ENCODE measurements at places on chromosomes 5 and 9.

DNA sequence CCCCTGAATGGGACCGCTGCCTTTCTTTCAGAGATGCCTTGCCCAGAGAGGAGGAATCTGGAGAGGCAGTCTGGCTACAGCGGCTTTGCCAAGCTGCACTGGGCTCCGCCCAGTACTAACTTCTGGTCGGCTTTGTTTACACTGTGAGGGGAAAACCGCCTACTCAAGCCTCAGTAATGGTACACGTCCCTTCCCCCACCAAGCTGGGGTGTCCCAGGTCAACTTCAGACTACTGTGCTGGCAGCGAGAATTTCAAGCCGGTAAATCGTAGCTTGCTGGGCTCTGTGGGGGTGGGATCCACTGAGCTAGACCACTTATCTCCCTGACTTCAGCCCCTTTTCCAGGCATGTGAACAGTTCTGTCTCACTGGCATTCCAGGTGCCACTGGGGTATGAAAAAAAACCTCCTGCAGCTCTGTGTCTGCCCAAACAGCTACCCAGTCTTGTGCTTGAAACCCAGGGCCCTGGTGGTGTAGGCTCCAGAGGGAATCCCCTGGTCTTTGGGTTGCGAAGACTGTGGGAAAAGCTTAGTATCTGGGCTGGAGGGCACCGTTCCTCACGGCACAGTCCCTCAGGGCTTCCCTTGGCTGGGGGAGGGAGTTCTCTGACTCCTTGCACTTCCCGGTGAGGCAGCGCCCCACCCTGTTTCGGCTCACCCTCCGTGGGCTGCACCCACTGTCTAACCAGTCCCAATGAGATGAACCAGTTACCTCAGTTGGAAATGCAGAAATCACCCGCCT, 171.2 kb downstream of the CWC27 start:
- DNase-seq = no peak

GRCh38 chr9:135583688-135584011, 22.1 kb downstream of the PAEP start:
- DNase-seq = no peak

DNA sequence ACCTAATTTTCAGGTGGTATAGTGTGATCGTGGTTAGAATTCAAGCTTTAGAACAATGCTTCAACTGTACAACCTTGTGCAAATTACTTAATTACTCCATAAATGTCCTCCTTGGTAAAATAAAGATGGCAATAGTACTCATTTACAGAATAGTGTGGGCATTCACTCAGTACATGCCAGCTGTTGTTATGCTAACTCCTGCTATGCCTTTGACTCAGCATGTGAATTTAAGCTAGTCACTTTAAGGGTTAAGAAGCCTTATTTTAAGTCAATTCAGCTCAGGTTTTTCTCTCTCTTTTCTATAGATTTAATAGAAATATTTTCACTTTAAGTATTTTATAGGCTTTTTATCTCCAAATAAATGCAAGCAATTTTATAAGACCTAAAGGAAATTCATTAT, 335.6 kb upstream of the ITGA1 start:
- DNase-seq = no peak

DNA sequence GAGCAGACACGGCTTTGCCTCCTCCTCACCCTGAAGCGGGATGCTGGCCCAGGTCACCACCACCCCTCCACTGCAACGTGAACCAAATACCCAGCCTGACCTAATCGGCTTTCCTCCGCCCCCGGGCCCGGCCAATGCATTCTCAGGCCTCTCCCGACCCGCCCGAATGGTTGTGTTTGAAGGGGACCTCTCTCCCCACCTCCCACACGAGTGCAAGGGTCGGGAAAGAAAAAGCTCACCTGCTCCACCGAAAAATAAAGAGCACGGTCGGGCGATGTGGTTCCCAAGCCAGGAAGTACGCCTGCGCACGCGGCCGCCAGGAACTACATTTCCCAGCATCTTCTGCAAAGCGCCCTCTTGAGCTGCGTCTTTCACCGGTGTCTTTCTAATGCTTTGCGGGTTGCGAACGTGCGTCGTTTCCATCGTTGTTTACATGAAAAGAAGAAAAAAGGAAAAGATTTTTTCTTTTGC, at the start of gene ZNF883:
ZNF883 (minus strand) TSS at position 282 of the 471 bp plus-strand sequence.
- DNase-seq = peak; percentile 19

- no peak for DNase-seq
Measured at GRCh38 chr9:116700882-116701865, 14.1 kb downstream of the TRIM32 start.

DNA sequence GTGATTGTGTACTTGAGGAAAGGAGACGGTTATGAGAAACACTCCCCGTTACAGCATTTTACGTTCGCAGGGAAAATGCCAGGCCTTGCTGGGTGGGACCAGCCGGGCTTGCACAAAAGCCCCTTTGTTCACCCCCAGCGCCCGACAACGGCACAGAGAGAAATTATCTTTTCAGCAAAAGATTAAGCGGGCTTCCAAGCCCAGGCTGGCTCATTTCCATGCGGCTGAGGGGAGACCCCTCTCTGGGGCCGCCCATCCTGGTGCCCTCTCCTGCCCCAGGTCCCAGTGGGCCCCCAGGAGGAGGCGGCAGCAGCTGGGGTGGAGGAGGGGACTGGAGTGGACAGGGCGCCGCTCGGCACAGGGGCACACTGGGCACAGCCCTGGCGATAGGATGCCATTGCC, 50.8 kb upstream of the NOTCH1 start:
- no peak for DNase-seq

DNA sequence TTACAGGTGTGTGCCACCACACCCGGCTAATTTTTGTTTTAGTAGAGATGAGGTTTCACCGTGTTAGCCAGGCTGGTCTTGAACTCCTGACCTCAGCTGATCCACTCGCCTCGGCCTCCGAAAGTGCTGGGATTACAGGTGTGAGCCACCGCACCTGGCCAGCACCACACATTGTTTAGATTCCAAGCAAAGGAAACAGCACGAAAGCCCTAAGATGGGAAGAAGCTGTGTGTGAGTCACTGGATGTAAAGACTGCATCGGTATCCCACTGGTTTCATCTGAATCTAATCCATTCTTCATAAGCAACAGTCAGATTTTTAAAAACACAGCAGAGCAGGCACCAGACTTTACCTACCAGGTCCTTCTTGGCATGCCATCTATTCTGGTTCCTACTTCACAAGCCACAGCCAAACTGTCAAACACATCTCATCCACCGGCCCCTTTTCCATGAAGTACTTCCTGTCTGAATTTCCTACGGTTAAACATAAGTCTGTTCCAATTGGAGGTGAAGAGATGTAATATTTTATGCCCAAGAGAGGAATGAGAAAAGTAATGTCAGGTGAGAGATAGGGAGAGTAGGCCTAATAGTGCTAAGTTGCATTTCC, 17.4 kb downstream of the UBTD2 start:
- DNase-seq = no peak

- DNase-seq = no peak
Measured at GRCh38 chr5:53991942-53992341, 318.4 kb downstream of the ARL15 start.

DNA sequence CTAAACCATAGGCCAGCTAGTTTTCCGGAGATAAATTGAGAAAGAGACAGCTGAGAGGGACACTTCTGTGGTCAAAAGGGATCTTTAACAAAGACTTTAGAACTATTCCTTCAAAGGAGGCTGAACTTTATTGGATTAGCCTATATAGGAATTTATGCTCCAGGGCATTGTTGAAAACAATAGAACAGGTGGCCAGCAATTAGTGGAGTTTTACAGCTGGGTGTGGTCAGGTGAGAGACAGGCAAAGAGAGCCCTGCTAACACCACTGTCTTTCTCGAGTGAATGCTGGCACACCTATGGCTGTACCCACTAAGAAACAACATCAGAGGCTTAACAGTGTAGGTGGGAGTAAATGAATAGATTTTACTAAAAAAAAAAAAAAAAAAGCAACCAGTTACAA, 16.7 kb upstream of the TLR4 start:
- DNase-seq = no peak

DNA sequence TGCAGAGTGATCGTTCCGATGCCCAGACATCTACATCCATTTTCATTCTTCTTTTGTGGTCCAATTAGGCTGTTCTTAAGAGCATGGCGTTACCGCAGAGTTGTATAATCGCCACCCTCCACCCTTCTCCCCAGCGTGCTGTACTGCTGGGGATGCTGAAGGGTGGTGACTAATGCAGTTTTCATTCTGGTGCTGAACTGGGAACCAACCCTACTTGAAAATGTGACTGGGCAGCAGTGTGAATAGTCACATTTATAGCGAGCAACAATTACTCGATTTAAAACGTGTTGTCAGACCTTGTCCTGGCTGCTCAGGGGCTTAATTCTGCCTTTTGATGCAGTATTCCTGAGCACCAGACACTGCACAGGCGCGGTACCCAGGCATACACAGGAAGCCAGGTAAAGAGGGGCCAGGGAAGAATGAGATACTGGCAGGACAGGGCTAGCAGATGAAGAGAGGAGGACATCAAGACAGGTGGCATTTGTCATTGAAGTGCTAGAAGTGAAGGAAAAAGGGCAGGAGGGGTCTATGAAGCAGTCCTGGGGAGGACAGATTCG, 719 bp upstream of the ISCA1 start:
- DNase-seq = no peak

DNA sequence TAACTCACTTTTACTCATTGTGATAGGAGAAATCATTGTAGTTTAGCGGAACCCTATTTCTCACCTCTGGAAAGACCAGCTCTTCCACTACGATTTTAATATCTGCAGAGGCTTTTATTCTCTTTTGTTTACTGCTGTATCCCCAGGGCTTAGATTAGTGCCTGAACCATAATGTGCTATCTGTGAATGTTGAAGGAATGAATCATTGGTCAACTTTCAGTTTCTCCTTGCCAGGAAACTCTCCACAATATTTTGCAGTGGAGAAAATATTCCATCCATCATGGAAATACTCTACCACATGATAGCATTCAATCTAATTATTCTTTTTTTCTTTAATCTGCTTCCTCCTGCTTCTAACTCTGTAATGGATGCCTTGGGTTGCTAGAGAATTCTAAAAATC, 263.5 kb upstream of the PTPRD start:
- no peak for DNase-seq

DNA sequence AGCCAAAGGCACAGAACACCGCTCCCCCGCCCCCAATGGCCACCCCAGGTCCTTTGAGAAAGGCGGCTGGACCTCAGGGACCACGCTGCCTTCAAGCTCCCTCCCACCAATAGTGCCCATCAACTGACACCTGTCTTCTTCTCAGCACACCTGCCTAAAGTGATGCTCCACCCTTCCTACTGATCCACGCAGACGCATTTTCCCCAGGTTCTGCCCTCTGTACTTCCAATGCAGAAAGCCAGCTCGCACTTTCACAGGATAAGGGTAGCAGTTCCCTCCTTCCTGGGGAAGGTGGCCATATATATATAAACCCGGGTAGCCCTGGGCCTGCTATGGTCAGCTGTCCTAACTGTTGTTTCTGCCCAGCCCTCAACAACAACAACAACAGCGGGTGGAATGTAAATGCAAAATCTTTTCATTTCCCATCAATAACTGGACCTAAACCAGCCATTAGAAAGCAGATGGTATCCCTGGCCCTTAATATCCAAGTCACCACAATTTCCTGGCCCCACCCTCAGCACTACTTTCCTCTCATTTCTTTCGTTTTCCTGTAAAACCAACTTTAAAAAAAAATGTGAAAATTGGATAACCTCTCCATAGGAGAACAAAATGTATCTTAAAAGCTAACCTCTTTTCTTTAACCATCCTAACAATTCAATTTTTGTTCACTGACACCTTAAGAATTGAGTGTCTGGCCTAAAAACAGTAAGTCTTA, 1.7 kb downstream of the GOLM1 start:
- DNase-seq = no peak

DNA sequence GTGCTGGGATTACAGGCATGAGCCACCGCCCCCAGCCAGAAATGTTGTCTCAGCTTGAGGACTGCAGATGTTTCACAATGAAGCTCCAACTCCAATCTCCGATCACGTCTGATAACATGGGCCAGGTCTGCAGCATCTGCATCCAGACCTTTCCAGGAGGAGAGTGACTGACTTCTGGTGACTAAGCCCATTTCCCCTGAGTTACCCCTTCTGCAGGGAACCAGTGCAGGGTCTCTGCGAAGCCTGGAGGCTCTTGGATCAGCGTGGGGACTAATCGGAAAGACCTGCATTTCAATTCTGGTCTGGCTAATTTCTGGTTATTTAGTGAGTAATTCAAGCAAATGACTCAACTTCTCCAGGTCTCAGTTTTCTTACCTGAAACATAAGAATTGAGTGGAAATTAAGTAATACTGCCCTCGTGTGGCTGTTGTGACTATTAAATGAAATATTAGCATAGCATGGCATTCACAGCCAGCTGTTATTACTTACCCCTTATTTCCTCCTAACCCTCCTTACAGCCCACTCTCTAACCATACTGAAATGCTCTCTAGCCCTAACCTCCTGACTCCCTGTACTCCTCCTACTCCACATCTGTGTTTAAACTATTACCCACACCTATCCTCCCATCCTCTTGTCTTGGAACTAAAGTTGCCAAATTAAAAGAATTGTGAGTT, 2.2 kb upstream of the GNPDA1 start:
- no peak for DNase-seq

DNA sequence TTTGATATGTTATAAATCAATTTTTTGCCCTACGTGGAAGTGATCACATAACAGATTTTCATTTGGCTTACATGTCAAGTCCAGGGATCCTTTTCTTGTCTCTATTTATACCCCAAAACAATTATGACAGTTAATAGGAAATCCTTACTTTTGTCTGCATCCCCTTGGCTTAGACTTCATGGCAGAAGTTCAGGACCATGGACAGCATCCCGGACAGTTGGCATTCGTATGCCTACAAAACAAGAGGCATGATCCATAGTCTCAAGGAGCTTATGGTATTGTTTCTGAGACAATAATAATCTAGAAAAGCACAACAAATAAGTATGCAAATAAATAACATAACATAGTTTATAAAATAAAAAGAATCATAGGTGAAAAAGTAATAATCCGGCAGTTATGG, 214.3 kb upstream of the GRIA1 start:
- no peak for DNase-seq

GRCh38 chr5:57436586-57436985, 46.0 kb downstream of the ACTBL2 start:
- DNase-seq = no peak

DNA sequence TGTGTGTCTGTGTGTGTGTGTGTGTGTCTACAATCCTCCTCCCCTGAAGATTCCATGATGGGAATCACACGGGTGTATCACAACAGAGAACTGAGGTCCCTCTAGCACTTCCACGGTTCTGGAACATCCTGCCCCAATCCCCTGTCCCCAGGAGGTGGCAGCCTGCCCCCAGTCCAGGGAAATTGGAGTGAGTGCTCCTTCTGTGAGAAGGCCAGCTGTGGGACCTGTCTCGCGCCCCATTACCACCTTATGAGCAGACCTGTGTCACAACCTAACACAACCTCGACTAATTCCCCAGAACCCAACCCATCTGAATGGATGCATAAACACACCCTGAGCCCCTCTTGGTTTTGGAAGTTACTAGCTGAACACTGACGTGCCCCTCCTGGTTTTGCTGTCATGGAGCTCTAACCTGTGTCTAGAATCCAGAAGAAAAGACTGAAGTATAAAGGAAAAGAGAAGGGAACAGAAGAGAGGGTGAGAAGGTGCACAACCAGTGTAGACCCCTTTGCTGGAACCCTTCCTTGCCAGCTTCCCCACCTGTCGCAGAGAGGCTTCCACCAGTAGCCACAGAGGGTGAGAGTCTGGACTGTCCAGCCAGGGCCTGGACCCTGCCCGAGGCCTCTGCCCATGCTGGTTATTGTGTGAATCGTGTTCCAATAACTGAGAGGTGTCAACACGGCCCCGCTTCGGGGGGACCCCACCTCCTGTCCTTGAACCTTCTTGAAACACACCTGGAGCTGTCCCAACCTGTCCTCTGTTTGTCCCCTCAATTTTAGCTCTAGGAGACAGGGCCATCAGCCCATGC, 3.4 kb downstream of the BTNL9 start:
- DNase-seq = no peak
